PC-9 (cell line): ENCODE measurements at places on chromosomes 6 and 20. TPM values are rescaled to one million over a fixed set of nuclear protein-coding genes. Genes with fewer than 3 reads are reported as not detected.

DNA sequence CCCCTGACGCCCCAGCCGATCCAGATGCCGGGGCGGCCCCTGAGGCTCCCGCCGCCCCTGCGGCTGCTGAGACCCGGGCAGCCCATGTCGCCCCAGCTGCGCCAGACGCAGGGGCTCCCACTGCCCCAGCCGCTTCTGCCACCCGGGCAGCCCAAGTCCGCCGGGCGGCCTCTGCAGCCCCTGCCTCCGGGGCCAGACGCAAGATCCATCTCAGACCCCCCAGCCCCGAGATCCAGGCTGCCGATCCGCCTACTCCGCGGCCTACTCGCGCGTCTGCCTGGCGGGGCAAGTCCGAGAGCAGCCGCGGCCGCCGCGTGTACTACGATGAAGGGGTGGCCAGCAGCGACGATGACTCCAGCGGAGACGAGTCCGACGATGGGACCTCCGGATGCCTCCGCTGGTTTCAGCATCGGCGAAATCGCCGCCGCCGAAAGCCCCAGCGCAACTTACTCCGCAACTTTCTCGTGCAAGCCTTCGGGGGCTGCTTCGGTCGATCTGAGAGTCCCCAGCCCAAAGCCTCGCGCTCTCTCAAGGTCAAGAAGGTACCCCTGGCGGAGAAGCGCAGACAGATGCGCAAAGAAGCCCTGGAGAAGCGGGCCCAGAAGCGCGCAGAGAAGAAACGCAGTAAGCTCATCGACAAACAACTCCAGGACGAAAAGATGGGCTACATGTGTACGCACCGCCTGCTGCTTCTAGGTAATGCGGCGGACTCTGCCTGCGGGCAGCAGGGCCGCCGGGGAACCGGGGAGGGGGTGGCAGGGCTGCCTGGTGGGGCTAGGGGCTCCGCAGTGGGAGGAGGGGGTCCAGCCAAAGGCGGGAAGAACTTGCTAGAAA lies 2.3 kb downstream of the GNAS start:
- DNase-seq: no peak

DNA sequence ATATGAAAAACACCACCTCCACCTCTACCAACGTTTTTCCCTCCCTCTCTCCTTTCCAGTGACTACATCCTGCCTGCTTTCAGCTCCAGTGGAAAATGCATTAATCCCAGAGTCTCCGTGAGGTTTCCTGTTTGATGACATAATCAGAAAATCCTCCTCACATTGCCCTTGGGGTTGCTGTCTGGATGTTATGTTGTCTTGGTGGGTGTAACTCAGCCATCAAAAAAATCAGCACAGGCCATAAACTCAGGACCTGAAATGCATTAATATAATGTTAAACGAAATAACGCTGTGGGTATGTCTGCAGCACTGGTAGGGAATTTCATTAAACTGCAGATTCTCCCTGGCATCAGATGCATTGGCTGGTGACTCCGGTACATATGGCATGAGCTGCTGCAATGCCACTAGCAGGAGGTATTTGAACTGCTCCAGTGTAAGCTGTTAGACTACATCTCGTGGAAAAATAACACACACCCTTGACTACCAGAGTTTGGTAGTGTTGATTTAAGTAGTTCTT lies 297.8 kb downstream of the PRL start:
- no peak for DNase-seq

DNA sequence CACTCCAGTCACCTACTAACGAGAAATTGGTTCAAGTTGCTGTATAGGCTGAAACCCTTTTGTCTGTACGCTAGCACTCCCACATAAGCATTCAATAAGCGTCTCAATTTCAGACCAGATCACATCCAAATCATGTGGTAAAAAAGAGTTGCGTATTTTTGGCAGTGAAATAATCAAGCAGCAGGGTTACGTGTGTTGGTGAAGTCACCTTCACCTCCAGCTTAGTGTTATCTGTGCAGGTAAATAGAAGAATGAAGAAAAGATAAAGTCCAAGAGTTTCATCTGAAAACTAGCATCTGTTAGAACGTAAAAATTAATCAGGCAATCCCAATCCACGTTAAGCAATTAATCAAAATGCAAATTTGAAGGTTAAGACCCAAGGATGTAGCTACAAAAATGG lies 11.3 kb downstream of the SSR1 start:
- DNase-seq: no peak

GRCh38 chr20:35730583-35731468 lies 11.2 kb downstream of the RBM39 start:
- DNase-seq: no peak

Gene TINAG
- not detected in 2 replicates for total RNA-seq
